HAP-1 (cell line): ENCODE measurements at places on chromosomes 6 and 20.

GRCh38 chr6:78530208-78530607 is 337.1 kb upstream of the IRAK1BP1 start:
- DNase-seq = no peak

DNA sequence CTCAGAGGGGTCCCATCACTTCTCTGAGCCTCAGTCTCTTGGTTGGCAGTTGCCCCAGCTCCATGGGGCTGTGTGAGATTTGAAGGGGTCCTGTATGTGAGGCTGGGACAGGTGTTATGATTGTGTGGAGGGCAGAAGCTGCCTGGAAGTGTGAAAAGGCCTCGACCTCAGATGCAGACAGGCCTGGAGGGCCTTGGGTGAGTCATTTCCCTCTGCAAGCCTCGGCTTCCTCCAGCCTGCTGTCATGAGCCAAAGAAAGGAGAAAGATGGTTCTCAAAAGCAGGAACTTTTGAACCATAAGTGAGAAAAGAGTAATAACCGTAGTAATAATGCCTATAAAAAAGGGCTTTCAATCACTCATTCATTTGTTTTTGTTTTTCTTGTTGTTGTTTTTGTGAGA is 37.5 kb downstream of the SNAI1 start:
- DNase-seq = no peak

GRCh38 chr20:41408156-41408794 is 41.7 kb upstream of the EMILIN3 start:
- DNase-seq = no peak

DNA sequence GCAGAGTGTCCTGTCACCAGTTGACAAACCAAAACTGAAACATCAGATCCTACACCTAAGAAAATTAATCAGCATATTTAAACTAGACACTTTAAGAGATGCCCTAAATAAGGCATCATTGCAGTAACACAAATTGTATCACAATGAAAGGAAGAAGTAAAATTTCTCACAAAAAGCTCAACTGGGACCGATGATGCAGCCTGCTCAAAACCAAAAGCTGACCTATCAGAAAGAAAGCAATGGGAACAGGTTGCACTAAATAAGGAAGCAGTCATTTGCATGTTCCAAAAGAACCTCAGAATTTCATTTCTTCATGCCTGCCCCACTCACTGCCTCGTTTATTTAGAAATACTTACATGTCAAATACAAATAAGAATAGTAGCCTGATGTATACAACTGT is 12.1 kb downstream of the HIVEP2 start:
- no peak for DNase-seq

GRCh38 chr6:221531-222349 is 70.5 kb upstream of the DUSP22 start:
- DNase-seq = no peak

GRCh38 chr6:81762132-81762531 is 9.7 kb upstream of the TENT5A start:
- DNase-seq = no peak

- DNase-seq = peak; percentile 79
Measured at GRCh38 chr20:19992996-19993908, 23.9 kb upstream of the NAA20 start.

DNA sequence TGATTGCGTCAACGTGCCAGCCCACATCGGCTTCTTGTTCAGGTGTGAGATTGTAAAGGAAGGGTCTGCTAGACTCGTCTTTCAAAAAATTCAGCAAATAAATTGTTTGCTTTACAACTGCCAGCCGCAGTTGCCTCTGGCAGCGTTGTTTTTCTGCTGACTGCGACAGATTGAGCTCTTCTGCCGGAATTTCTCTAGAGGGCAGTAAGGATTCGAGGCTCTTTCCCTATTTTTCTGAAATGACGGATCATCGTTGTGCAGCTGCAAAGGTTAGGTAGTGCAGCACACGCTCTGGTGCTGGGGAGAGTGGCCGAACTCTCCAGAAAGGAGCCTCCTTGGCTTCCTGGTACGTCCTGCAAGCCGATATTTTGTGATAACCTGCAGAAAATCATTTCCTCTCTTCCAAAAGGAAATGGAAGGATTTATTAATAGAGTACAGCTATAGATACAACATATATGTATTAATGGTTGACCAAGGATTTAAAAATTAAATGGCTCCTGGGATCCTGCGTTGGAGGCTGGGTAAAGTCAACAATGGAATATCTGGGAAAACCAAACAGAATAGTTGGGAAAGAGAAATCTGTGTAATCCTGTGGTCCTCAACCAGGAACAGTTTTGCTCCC is 121.9 kb upstream of the ZFP64 start:
- peak; percentile 6 for DNase-seq

DNA sequence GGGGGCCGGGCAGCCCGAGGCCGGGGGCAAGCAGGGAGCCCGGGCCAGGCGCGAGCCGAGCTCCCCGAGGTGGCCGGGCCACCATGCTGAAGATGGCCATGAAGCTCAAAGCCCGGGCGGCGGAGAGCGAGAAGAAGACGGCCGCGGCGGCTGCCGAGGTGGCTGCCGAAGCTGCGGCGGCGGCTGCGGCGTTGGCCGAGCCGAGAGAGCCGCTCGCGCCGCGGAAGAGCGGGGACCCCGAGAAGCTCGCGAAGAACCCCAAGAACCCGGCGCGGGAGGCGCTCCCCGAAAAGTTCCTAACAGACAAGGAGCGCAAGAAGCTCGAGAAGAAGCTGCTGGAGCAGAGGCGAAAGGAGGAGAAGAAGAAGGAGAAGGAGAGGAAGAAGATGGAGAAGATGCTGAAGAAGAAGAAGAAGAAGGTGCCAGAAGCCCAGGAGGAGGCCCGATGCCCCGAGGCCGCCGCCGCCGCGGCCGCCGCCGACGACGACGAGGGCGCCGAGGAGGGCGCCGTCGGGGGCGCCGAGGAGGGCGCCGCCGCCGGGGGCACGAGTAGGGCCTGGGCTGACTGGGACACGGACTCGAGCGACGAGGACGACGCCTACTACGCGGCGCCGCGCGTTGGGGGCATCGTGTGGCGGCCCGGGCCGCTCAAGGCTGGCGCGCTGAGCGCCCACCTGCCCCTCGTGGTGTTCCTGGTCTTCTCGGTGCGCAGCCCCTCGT is 37.4 kb downstream of the GNAS start:
- no peak for DNase-seq
